Uterus (tissue), 4 donors: ENCODE measurements at places on chromosomes 3 and 15. TPM values are rescaled to one million over a fixed set of nuclear protein-coding genes. Genes with fewer than 3 reads are reported as not detected.

DNA sequence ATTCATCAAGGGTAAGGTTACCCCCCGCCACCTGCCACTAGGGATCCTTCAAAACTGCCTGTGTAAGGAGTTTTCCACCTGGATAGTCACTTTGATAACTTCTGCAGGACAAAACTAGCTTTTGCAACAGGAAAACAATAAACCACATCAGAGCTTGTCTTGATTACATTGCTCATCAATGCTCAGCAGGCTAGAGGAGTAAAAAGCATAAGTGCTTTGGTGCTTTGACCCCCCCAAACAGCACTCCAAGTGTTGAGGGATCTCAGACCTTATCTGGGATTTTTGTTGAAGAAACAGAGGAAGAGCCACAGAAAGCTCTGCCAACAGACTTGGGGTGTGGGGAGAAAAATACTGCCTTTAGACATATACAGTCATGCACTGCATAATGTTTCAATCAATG is 10.8 kb upstream of the PHLDB2 start:
- DNase-seq: no peak

DNA sequence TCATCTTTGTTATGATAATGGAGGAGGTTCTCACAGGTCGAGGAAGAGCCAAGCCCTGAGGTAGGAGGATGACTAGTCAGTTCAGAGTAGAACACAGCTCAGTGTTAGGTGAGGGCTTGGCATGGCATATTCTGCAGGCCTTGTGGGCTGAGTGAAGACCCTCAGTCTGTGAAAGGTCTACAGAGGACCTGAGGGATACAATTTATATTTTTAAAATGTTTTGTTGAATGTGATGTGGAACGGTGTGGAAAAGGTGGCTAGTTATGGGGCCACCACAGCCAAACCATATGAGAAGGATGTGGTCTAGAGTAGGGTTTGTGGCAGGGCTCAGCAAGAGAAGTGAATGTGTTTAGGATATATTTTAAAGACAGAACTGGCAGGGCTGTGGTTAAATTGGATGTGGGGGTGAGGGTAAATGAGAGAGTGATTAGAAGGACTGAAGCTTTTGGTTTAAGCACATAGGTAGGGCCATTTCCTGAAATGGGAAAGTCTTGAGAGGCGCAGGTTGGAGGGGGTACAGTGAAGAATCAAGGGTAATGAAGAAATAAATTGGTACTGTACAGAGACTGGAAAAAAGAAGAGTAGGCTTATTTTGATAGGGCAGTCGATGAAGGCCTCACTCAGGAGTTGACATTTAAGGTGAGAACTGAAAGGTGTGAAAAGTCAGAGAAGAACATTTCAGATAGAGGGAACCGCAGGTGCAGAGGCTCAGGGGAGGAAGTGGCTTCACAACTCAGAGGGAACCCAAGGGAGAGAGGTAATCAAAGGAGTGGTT is 60.5 kb downstream of the SPTSSB start:
- DNase-seq: no peak

GRCh38 chr3:138845771-138846173 is 11.0 kb upstream of the PIK3CB start:
- DNase-seq: no peak

- no peak for DNase-seq
Measured at GRCh38 chr15:63447017-63447676, 57.2 kb upstream of the USP3 start.

- DNase-seq: no peak
Measured at GRCh38 chr3:55267206-55267930, 219.7 kb downstream of the WNT5A start.

GRCh38 chr15:66025015-66025452 is 155.7 kb downstream of the RAB11A start:
- DNase-seq: no peak

DNA sequence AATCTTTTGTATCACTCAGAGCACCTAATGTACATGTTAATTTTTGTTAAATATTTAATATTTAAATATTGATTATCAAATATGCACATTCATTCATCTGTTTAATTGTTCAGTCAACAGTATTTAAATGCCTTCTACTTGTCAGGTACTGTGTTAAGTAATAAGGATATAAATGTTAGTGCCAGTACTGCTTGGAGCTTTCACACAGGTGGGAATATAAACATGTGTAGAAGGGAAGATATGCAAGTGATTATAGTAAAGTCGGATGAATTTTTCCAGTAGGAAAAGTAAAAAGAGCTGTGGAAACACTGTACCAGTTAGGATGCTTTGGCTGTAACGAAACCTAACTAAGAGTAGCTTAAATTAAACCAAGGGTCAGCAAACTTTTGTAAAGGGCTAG is 95.4 kb downstream of the RSRC1 start:
- DNase-seq: no peak

DNA sequence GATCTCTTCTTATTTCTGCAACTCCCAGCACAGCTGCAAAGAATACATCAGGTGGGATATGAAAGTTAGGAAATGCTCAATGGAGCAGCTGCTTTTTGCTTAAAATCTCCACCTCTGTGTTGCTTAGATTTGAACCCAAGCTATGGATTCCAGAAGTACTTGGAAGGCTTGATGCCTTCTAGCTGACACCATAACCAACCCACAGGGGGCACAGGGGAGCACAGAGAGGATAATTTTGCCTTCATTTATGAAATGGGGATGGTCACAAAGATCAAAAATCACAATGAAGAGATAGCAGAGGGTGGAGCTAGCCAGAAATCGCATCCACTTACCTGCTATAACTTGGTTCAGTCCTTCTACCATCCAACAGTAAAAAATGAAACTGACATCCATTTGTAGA is 75.7 kb downstream of the DUT start:
- DNase-seq: no peak

DNA sequence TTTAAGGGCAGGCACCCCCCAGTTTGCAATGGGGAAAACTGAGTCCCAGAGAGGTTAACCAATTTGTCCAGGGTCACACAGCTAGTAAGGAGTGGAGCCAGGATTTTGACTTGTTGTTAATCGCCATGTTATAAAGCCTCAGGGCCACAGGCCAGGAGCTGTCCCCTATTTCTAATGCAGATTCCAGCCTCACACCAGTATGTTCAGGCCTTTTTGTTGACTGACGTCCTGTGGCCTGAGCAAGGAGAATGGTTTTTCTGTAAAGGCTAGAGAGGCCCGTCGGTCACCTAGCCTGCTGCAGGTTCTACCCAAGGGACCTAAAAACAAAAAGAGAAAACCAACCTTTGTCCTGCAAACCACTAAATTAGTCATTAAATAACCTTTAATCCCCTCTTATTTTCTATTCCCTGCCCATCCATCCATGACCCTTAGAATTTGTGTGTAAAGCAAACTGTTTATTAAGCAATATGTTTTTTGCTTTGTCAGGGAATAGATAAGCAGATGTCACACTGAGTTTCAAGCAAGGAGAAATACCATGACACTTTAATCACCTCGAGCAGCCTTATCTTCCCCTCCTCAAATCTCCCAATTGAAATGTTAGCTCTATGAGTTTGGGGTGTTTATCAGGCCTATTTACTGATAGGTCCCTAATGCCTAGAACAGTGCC is 14.1 kb downstream of the ACOX2 start:
- DNase-seq: no peak

GRCh38 chr3:132694991-132695390 is 27.2 kb downstream of the NPHP3 start:
- DNase-seq: no peak

DNA sequence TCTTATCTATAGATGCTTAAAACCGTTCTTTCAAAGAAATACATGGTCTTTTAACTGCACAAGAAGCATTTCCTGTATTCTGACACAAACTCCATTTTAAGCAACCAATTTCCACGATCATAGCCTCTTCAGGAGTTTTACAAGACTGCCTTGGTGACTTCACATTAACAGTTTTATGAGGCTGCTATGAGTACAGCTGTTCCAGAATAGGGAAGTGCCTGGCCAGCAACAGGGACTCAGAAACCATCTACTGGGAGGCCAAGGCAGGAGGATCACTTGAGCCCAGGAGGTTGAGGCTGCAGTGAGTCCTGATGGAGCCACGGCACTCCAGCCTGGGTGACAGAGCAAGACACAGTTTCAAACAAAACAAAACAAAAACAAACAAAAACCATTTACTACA is 78.4 kb downstream of the B3GNT5 start:
- no peak for DNase-seq

GRCh38 chr3:44659015-44659414 is 10.5 kb downstream of the ZNF35 start:
- DNase-seq: no peak

GRCh38 chr3:122810734-122811133 is 15.9 kb downstream of the SLC49A4 start:
- no peak for DNase-seq

DNA sequence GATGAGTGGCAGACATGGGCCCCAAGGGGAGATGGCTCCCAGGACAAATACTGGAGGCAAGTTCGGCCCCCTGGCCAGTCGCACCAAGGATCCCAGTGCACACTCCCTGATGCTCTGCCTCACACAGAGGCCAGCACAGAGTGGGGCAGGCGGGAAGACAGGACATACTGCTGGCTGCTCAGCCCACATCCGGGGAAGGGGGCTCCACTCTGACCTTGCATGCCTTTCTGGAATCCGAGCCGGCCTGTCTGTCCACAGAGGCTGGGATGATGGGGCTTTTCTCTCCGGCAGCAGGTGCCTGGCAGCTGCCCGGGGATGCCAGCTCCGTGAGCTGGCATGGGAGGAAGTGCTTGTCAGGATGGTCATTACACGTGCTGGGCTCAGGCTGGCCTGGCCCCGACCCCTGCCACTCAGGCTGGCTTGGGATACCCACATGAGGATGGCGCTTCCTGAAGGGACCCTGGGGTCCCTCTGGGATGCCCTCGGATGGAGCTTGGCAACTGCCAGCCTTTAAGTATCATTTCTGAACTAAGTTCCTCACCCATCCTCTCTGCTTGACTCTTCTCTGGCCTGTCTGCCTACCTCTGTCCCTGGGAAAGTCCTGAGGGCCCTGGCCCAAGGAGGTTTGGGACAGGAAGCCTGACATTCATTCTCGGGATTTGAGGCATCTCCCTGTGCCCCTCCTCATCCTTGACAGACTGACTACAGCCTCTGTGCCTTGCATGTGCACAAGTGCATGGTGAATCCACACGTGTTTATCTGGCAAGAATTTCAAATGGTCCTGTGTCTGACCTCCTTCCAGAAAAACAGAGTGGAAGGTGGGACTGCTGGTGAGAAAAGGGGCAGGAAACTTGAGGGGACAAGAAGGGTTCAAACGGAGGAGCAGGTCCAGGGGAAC is 46.5 kb downstream of the EXOG start:
- no peak for DNase-seq

DNA sequence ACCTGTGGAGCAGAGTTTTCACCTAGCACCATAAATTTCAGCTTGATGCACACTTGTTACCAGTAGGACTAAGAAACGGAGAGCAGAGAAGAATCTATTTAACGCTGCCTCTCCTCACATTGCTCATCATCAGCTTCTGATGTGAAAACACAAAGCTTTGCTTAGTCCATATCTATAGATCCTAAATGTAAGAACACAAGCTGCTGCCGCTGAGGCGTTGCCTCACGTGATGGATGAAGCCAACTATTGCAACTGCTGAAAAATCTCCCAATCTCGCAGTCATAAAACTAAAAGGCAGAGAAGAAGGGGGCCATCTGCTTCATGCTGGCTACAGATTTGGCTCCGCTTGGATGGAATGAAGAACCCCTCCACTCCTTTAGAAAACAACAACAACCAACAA is 42.7 kb downstream of the CADPS start:
- no peak for DNase-seq

DNA sequence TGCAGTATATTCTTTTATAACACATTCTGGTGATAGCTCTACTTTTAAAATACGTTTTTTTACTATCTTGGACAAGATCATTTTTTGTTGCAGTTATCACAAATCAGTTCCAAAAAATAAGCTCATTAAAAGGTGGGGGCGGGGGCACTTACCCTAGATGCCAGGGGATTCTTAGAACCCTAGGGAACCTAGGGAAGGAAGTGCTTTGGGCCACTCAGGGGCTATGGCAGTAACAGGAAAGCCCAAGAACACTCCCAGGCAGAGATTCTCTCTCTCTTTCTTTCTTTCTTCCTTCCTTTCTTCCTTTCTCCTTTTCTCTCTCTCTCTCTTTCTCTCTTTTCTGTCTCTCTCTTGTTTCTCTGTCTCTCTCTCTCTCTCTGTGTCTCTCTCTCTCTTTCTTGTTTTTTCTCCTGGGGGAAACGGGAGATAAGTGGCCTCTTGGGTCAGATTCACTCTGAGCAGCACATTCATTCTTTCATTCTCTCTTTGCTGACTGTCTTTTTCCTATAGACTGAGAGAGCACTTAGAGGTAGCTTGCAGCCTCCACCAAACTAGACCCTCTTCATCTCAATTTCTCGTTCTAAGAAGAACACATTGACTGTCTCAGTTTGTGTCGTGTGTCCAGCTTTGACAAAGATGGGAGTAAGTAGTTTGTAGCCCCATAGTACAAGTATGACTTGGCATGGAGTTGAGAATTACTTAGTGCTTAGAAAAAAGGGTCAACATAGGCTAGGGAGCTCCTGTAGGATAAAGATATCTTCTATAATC is 16.6 kb downstream of the SCAANT1 start:
- no peak for DNase-seq

GRCh38 chr3:42032693-42033349 is 58.3 kb upstream of the TRAK1 start:
- peak; percentile 80 for DNase-seq

DNA sequence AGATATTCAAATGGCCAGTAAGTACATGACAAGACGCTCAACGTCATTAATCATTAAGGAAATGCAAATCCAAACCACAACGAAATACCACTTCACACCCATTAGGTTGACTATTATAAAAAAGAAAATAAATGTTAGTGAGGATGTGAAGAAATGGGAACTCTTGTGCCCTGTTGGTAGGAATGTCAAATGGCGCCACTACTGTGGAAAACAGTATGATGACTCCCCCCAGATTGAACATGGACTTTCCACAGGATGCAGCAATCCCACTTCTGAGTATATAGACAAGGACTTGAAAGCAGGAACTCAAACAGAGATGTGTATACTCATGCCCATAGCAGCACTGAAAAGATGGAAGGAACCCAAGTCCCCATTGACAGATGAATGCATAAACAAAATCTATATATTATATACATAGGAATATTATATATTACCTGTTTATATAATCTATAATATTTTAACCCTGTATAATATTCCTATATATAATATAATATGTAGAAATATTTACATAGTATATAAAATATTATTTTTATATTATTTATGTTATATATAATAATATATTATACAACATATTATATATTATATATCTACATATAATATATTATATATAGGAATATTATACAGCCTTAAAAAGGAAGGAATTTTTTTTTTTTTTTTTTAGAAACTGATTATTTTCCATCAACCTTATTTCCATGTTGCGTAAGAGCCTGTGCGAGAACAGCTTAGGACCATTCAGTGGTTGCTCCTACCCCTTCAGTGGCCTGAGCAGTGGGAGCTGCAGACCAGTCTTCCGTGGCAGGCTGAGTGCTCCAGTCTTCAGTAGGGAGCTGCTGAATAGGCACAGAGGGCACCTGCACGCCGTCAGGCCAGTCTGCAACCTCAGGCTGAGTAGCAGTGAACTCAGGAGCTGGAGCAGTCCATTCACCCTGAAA is 17.6 kb upstream of the PIGZ start:
- no peak for DNase-seq

The CSTA gene
- total RNA-seq: not detected

The RPP25 gene
- 3.0 TPM for total RNA-seq

The PRR20G gene
- not detected for total RNA-seq

The DZIP1L gene
- 3.8 TPM for total RNA-seq

The PAQR5 gene
- total RNA-seq: 0.61 TPM

The SOX14 gene
- 0.14 TPM for total RNA-seq
